ENCODE measurements at places on chromosomes 3 and 15. TPM values are rescaled to one million over a fixed set of nuclear protein-coding genes. Genes with fewer than 3 reads are reported as not detected.

MASP1 gene
- 74.7 TPM for total RNA-seq

MED12L gene
- total RNA-seq = 0.44 TPM

DNA sequence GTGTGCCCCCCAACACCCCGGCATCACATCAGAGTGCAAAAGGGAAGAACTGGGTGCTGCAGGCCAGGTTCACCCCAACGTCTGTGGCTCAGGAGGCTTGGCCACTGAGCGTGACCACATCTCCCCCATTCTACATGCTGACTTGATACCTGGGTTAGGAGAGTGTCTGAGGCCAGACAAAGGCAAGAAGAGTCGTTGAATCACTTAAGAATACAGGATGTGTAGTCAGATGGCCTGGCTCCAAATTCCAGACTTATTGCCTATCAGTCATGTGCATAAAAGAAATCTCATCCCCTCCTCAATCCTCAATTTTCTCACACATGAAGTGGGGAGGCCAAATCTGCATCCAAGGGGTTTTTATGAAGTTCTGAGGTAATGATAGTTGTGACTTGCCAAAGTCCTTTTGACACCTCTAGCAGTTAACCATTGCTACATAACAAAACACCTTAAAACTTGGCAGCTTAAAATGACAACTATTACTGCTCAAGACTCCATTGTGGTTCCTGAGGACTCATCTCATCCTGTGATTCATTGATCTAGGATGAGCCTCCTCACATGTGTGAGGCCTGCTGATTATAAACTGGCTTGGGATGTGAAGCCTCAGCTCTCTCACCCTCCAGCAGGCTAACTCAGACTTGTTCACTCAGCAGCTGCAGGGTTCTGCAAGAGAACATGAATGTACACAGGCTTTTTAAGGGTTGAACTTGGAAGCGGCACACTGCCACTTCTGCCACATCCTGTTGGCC is 138.8 kb upstream of the TLE3 start:
- DNase-seq = no peak

- DNase-seq = peak; percentile 54
These were observed 3.5 kb upstream of the SHISA5 start for GRCh38 chr3:48507256-48508061.

DNA sequence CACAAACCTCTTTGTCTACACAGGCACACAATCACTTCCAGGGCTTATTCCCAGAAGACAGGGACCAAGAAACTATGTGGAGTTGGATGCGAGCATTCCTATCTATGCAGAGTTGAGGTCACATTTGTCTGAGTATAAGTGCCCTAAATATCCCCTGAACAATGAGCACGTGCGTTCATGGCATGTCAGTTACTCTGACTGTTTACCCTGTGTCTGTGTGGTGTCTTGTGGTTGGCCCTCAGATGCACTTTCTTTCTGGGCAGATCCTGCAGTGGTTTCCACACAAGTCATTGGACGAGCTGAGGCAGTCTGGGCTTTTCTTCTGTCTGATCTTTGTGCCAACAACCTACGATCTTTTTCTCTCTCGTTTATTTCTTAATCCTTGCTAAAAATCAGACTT is 134.5 kb downstream of the FBN1 start:
- DNase-seq = no peak

Measured in left cardiac atrium (tissue), 4 donors.